ENCODE measurements at places on chromosomes 13 and 19.
A peak's percentile ranks its signal among the peaks of the same experiment; 100 is the strongest.

DNA sequence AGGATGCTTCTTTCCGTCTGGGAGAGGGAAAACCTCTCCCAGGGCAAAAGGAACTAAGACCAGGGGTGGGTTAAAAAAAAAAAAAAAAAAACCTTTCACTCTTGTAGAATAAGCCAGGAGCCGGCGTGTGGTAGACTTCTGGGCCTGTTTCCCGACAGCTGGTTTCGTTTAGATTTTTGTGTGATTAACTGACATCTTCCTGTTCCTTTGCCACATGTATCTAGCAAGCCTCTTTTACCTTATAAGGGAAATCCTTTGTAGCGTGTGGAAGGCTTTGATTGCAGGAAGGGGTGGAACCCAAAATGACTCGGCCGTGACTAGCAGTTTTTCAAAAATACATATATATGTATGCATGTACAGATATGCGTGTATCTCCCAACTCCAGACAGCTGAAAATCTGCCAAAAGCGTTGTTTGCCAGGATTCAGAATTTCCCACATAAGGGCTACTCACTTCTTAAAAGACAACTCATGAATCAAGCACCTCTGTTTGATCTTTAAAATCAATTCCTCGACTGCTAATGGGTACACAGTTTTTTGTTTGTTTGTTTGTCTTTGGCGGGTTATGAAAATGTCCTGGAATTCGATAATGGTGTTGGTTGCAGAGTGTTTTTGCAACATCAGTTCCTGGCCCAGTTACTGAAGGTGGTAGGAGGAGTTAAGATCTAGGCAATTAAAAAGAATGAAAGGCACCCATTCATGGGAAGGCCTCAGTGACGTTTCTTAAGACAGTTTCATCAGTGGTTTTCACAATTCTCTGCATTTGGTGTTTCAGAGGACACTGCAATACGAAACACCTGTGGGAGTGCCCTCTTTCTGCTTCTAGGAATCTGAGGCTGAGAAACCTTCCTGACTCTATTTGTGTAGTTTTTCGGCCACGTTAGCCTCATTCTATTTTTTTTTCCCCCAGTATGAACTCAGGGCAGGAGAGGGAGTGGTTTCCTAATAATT, 2.7 kb downstream of the TPM4 start:
- peak; percentile 82 for DNase-seq

- DNase-seq, result no peak
Measured at GRCh38 chr13:111304041-111304544, 16.3 kb upstream of the TEX29 start.

DNA sequence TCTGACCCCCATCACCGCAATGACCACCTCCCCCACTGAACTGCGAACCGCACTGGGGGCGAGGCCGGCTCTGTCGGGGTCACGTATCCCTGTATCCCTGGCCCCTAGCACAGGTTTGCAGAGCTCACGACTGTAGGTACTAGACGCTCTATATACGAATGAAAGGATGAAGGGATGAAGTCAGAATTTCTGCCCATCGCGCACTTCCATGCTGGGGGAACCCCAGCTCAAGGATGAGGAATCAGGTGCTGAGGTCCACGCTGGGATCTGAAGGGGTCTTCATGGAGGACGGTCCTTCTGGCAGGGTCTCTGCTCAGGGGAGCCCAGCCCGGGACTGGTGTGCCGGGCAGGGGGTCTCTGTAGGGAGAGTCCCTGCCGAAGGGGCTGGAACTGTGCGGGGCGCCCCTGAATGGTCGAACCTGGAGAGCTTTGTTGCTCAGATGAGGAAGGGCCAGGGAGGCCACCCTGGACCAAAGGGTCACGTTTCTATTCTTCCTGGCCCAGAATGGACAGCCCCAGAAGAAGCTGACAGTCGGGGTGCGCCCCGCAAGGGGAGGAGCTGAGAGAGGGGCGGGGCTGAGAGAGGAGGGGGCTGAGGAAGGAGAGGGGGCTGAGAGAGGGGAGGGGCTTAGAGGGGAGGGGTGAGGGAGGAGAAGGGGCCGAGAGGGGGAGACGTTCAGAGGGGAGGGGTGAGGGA, 37.9 kb upstream of the SEMA6B start:
- no peak for DNase-seq

GRCh38 chr13:113877149-113877990, 13.5 kb upstream of the GAS6 start:
- DNase-seq, result no peak

DNA sequence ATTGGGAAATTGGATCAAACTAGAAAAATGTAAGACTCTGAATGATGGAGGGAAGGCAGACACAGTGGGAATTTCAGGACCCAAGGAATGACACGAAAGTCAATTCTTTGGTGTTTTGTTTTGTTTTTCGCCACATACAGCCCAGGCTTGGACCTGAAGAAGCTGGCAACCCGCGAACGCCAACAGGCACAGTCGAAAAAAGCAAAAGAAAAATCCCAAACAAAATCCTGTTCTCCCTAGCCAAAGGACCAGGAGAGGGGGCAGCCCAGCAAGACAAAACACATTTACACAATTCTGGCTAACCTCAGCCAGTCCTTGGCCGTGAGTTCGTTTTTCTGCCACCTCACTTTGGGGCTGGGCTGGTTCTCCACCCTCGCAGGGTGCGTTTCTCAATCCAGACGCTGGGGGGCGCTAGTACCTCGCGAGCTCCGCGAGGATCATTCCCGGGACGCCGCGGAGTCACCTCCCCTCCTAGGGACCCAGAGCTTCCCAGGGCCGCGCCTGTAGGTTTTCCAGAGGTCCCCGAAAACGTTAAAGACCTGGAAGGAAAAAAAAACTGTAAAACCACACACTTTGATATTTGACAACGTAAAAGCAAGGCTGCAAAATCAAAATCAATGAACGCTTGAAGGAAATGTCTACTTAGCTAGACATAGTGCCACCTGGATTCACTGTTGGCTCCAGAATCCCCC, 34.9 kb upstream of the TPM4 start:
- DNase-seq, result peak; percentile 79

DNA sequence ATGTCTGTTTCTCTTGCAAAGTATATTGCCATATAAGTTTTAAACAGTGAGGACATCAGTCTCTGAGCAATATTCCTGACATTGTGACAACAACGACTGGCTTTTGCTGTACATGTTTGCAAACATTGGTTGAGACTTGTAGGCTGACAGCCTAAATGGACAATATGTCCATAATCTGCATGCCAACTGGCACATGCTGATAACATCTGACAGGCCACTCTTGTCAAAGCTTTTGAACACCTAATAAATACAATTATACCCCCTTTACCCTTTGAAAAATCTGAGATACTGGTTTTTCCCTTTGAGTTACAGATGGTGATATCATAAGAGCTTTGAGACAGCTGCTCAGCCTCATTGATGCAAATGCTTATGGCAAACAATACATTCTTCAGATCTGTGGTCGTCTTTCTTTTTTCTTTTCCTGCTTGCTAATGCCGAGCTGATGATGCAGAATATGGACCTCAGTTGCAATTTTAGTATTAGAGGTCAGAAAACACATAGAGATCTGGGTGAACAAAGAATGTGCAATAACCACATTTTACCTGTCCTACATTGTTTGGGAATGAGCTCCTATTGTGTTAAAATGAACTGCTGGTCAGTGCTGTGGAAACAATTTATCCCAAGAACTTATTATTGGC, 114.9 kb downstream of the RFC3 start:
- no peak for DNase-seq

DNA sequence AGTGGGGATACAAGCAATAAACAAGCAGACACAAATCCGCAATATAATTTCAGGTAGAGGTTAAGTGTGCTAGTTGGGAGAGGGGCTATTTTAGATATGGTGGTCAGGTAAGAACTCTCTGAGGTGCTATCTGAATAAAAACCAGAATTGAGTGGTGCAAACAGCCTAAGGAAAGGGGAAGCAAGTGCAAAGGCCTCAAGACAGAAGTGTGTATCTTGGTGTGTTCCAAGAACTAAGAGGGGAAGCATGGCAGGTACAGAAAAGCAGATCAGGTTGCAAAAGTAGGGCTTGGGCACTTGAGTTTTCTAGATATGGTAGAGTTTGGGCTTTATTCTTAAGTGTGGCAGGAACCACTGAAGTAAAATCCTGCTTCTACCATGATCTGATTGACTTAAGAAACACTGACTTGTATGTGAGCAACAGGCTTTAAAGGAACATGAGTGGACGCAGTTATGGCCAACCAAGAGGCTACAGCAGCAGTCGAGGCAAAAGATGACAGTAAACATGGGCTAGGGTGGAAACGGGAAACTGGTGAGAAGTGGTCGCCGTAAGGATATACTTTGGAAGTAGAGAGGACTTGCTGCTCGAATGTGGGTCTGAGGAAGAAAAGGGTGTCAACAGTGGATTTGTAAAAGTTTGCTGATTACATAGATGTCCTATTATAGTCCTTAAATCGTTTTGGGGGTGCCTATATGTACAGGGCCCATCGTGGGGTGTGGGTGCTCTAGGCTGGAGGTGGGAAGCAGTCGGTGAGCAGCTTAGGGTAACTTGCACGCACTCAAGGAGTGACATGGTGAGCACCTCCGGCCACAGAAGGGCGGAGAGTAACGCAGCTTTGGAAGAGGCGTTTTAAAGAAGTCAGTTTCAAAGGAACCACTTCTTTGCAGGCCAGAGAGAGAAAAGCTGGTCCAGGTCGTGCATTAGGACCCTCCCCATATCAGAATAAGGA, 677 bp downstream of the TGDS start:
- DNase-seq, result peak; percentile 40

DNA sequence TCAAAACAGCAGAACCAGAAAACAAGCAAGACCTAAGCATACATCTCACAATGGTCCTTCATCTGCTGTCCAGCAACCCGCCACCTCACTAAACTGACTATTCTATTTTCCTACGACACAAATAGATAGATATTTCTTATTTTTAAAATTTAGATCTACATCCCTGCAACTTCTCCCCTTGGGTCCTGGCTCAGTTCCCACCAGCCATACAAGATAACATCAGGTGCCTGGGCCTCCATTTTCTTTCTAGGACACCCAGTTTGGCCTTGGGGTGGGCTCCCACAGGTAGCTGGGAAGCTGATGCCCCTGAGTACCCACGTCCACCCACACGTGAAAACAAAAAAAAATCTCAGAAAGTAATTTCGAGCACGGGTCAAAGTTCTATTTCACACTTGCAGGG, 47.6 kb downstream of the TGDS start:
- DNase-seq, result peak; percentile 27

DNA sequence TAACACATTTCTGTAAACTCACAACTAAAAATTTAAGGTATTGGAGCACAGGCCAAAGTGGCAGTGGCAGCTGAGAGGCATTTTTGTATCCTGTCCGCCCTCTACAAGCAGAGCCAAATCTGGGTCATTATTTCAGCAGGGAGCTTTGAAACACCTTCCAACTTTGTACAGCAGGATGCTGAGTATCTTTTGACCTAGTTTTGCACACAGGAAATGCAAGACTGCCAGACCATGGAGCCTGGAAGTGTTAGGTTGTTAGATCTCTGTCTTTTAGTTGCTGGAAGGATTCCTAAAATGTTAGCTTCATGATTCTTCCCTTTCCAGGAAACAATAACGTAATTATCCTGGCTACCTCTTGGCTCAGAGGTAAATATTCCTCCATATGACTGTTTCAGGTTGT, 148.6 kb upstream of the ATXN8OS start:
- DNase-seq, result no peak

DNA sequence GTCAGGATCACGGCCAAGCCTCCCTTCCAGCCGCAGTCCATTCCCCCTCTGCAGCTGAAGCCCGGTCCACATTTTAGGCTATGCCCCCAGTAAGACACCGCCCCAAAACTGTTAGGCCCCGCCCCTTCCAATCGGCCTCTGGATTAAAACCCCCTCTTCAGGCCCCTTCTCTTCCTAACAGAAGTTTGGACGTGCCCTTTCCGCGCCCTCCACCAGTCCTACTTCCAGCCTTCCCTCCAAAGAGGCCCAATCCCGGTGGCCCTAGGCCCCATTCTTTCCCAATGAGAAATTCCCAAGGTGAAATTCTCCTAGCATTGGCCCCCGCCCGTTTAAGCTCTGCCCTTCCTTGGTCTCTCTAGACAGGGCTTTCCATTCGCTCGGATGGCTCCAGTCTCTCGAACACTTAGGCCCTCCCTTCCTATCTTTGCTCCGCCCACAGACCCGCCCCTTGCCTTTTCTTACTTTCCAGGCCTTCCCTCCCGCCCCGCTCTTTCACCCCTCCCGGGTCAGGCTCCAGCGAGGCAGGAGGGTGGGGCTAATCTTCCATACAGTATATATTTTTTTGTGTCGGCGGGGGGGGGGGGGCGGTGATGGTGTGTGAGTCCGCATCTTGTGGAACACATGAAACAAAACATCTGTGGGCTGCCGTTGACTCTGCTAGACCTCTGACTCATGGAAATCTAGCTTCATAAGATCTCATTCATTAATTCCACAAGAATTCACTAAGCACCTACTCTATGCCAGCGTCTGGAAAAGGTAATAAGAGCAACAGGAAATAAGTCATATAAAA, 13.6 kb downstream of the LTBP4 start:
- peak; percentile 84 for DNase-seq

GRCh38 chr13:86900906-86901305, 770.3 kb upstream of the SLITRK5 start:
- DNase-seq, result no peak

DNA sequence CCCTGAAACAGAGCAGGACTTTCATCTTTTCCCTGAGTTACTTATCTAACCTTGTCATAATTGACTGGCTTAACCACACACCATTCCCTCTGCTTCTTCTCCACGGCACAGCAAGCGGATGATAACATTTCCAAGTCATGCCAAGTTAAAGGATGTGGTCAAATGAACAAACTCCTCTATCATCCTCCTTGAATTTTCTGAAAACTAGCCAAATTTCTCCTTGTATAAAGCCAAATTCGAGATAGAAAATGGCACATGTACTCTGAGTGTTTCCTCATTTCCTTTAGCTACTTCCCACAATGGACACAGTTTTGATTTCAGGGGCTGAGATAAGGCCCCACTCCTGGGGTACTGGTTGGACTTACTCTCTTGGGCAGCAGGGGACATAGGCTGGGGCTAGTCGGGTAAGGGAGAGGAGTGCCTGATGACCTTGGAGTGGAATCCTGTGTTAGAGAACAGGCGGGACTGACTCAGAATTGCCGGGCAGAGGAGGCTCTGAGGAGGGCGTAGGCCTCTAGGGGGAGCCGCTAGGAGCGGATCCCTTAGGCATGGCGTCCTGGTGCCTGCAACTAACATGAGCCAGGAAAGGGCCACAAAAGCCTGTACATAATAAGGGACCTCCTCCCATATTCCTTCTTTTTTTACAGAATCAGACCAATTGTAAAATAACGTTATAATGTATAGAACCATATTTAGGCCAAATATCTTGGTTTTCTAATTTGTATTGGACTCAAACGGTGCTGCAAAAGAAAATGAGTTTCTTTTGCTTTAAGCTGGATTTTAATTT, 20.3 kb upstream of the TMTC4 start:
- no peak for DNase-seq

GRCh38 chr13:50742968-50743367, 100.5 kb downstream of the DLEU7 start:
- DNase-seq, result no peak

GRCh38 chr13:53237696-53238095, 209.1 kb downstream of the OLFM4 start:
- DNase-seq, result no peak

DNA sequence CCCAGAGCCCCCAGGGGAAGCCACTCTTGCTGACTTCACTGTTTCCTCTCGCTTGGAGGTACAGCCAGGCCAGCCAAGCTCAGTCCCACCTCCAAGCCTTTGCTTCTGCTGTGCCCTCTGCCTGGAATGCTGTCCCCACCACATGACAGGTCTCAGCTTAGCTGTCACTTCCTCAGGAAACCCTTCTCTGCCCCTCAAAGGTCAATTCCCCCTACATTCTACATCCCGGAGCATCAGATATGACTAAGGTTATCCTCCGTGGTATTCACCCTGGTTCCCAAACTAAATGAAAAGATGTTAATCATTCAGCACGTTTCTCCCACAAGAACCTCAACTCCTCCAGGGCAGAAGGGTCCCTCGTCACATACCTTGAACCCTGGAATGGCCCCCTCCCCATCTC, 53.5 kb downstream of the PTPRS start:
- no peak for DNase-seq

GRCh38 chr19:18465964-18466339, 28.0 kb upstream of the ISYNA1 start:
- no peak for DNase-seq
